ENCODE measurements at places on chromosomes 12 and 14. TPM values are rescaled to one million over a fixed set of nuclear protein-coding genes. Genes with fewer than 3 reads are reported as not detected.

The SAMD15 gene
- total RNA-seq, result 2.8 TPM

The TAS2R9 gene
- total RNA-seq, result not detected

The KRT6A gene
- total RNA-seq, result 40.3 TPM

The CLEC7A gene
- not detected for total RNA-seq

The IRAK3 gene
- total RNA-seq, result 14.2 TPM

The OLR1 gene
- 0.24 TPM for total RNA-seq

The SLC6A15 gene
- 10.8 TPM for total RNA-seq

The OR10P1 gene
- not detected for total RNA-seq

The NXPH4 gene
- total RNA-seq, result 2.3 TPM

The FGF23 gene
- total RNA-seq, result not detected

The MDGA2 gene
- not detected for total RNA-seq

The PRB2 gene
- not detected for total RNA-seq

The EXOC3L4 gene
- not detected for total RNA-seq

The ACSS3 gene
- 16.3 TPM for total RNA-seq

Data from hair follicle dermal papilla cell (primary cell).